T-cell (primary cell): ENCODE measurements at places on chromosomes 2 and 18. TPM values are rescaled to one million over a fixed set of nuclear protein-coding genes. Genes with fewer than 3 reads are reported as not detected.

BOLL gene
- not detected for total RNA-seq

GRCh38 chr2:118973542-118973951, 31.6 kb downstream of the MARCO start:
- DNase-seq: no peak

CD207 gene
- not detected for total RNA-seq

- no peak for DNase-seq
These were observed 123.3 kb downstream of the CLIP4 start for GRCh38 chr2:29238497-29238896.

DNA sequence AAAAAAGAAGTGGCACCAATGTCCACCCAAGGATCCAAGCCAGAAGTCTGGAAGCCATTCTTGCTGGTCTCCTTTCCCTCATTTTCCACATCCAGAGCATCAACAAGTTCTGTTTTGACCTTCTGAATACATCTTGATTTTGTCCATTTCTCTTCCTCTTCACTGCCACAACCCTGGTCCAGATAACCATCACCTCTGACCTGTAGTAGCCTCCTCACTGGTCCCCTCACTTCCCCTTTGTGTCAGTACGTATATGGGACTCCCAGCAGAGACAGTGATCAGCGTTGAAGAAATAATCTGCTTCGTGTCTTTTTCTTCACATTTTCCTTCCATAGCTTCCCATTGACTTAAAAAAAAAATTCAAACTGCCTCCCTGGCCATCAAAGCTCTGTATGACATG, 109.3 kb upstream of the SP5 start:
- DNase-seq: no peak
